ENCODE measurements at places on chromosomes 5 and 9.

GRCh38 chr5:74581988-74582365 is 58.6 kb downstream of the ENC1 start:
- no peak for DNase-seq

- no peak for DNase-seq
These were observed 117.2 kb upstream of the PITX1 start for GRCh38 chr5:135151256-135151655.

GRCh38 chr5:42620579-42621216 is 135.9 kb upstream of the CCDC152 start:
- DNase-seq = no peak

- DNase-seq = no peak
These were observed 238.5 kb downstream of the KDM4C start for GRCh38 chr9:6996061-6996854.

- no peak for DNase-seq
These were observed 126.1 kb downstream of the FBXO38 start for GRCh38 chr5:148509893-148510292.

- no peak for DNase-seq
These were observed 509.8 kb downstream of the DIRAS2 start for GRCh38 chr9:90132866-90133265.

- peak; percentile 56 for DNase-seq
These were observed 401.2 kb downstream of the IRX1 start for GRCh38 chr5:3996707-3997336.

DNA sequence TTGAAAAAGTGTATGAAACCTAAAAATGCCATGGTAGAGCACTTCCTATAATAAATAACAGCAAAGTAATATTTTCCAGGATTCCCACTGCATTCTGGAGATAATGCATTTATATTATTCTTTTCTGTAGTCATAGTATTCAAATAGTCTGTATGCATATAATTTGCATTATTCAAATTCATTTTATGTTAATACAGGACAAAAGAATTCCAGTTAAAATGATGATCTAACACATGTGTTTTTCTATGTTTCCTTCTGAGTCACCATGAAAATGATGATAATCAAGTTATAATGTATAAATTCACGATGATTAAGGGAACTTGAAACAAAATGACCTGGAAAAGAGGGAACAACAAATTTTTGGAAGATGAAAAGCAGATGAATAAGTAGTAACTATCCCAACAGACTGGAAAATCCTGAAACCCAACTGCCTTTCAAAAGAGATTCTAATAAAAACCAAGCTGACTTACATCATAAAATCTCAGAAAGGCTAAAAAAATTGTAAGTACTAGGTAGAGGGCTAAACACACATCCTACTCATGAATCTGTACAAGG is 358.6 kb upstream of the PAPPA start:
- no peak for DNase-seq

- DNase-seq = no peak
These were observed 152.9 kb upstream of the GNA14 start for GRCh38 chr9:77800924-77801551.

DNA sequence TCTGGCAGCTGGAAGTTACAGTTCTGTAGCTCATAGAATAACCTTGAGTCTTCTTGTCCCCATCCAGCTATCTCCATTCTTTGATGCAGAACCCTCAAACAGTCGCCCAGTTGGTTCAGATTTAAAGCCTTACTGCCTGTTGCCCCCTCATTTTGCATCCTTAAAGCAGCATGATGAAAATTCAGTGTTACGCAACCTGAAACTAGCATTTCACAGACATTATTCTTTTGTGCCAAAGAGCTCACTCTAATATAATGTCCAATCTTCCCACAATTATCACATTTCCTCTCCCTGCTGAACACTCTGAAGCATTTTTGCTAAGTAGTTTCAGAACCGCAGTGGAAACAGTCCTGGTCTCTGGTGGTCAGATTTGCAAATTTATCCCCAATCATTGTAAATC is 318.0 kb downstream of the PSAT1 start:
- no peak for DNase-seq

GRCh38 chr5:109196823-109197160 is 213.0 kb downstream of the PJA2 start:
- no peak for DNase-seq

DNA sequence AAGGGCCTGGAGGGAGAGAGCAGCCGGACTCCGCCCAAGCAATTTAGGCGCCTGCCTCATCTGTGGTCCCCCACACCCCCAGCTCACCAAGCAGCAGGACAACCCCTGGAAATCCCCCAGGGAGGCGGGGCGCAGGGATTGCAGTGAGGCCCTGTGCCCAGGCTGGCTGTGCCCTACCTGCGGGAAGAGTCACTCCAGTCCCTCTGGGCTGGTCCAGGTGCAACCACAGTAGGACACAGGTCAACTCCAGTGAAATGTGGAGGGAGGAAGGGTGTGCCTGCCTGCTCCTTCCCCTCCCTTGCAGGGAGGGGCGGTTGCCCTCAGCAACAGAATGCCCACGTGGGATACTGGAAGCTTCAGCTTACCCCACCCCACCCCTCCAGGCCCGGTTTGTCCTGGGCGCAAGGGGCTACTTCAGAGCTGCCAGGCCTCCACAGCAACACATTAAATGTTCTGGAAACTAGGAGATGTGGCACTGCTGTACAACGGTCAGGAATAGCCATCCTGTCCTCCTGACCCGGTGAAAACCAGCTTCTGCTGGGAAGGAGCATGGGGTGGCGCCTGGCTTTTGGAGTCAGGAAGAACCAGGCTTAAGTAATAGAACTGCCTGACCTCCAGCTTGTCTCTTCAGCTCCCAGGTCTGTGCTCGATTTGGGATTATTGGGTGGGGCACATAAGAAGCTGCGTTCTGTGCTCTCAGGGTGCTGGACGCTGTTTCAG is 22.5 kb downstream of the ABO start:
- DNase-seq = no peak

GRCh38 chr9:28538132-28538531 is 964.9 kb upstream of the C9orf72 start:
- DNase-seq = no peak

DNA sequence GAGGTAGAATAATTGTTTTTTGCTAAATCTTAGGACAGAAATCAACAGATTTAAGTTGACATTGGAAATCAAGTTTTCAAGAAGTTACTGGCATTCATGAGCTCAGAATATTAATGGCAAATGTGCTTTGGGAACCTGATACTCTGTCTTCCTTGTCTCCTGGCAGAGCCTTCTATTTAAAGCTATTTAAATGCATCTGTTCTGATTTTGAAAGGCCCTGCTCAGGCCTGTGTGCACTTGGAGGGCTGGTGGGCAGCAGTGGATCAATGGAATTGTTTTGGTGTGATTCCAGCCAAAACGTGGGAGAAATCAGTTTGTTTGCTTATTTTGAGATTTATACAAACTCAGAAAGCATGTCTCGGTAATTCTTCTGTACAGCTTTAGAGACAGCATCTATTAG is 38.5 kb downstream of the FBXL7 start:
- DNase-seq = peak; percentile 71

DNA sequence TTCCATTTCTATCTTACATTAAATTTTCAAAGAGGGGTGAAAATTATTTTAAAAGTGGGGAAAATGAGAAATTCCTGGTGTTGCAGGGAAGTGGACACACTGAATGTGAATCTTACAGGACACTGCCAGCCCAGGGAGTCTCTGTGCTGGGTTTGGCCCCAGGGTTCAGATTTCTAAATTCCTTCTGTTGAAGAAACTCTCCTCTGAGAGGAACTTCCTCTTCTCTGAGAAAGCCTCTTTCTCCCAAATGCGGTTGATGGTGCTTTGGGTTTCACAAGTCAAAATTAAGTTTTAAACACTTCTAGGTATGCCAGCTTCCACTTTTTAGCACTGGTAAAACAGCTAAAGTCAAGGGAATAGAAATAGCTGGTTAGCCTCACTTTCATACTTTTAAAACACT is 317.9 kb upstream of the ITGA1 start:
- DNase-seq = no peak

- DNase-seq = no peak
These were observed 2.5 kb downstream of the ENTR1 start for GRCh38 chr9:136407911-136408310.

GRCh38 chr9:37407468-37407867 is 15.0 kb upstream of the GRHPR start:
- no peak for DNase-seq

DNA sequence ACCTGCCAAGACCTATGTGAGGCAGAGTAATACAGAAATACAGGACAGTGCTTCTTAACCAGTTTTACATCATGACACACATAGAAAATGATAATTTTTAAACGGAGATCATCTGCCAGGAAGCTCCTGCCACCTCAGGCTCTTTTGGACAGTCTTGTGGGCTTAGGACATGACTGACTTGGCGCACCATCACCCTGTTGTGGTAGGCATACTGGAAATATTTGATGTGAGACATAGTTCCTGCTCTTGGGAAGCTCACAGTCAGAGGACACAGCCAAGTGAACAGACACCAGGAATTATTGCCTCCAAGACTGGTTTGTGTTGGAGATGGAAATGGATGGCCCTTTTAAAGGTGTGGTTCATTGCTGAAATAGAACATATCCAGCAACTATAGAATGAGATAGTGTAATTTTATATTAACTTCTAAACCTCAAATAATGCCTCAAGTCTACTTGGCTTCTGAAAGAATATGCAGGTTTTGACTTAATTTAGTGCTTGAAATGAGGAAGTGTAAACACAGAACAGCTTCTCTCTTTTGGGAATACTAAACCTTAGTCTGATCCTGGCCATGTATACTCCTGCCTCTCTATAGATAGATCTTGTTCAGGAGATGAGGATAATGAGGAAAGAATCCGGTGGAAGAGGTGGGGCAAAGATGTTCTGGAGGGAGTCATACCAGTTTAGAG is 19.7 kb downstream of the CPEB4 start:
- no peak for DNase-seq

- no peak for DNase-seq
These were observed 451.6 kb downstream of the CDH18 start for GRCh38 chr5:19536387-19536786.

DNA sequence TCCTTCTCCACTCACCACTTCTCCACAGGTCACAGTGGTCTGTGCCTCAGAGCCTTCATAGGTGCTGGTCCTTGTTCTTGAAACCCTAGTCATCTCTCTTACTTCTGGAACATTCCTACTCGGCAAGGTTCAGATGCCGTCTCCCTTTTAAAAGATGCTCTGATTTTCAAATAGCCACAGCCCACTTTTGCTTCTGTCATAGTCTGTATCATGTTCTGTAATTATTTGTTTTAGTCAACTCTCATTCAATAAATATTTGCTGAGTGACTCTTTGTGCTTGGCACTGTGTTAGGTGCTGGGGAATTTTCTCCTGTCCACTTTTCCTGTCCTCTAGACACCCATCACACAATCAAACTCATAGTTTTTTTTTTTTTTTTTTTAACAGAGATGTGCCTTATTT is 181.3 kb upstream of the IL12B start:
- DNase-seq = no peak

DNA sequence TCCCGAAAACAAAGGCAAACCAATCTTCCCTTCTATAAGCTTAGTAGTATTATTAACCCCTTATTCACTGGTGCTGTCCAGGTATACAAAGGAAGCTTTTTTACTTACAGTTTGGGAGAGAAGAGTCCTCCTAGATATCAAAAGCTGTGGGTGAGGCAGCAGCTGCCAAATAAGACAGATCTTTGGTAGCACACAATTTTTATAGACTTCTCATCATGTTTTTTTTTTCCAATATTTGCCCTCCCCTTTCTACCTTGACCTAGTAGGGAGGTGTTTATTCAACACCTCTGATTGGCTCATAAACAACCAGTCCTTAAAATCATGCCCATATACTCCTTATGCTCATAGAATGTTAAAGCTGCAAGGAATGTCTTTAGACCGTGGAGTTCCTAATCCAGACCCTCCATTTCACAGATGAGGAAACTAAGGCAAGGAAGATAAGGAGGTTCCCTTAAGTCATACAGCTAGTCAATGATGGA is at the start of gene ALDOB:
ALDOB (minus strand) TSS at position 174 of the 479 bp plus-strand sequence. CDS start 4,887 bp downstream, outside the sequence.
- DNase-seq = no peak

DNA sequence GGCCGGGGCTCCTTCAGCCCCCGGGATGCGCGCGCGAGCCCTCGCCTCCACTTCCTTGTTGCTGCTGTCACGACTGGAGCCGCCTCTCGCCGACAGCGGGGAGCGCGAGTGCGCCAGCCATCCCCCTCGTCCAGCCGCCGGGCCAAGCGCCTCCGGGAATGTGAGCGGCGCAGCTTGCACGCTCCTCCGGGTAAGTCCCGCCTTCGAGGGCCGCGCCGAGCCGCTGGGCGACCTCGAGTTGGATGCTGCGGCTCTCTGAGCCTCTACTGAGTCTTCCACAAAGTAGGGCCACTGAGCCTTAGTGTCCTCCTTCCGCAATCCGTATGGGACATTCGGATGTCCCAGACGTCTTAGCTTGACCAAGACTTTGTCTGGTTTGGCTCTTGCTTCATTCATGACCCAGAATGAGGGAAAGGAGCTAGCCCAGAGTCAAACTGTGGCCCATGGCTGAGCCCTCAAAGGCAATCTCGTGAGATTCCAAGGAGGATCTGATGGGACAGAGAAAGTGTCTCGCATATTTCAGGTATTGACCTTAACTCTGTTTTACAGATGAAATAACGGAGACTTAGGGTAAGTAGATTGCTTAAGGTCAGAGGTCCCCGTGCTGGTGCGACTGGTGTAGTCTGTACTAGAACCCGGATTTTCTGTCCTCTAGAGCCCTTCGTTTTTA is 586 bp downstream of the HMGXB3 start:
- DNase-seq = no peak

DNA sequence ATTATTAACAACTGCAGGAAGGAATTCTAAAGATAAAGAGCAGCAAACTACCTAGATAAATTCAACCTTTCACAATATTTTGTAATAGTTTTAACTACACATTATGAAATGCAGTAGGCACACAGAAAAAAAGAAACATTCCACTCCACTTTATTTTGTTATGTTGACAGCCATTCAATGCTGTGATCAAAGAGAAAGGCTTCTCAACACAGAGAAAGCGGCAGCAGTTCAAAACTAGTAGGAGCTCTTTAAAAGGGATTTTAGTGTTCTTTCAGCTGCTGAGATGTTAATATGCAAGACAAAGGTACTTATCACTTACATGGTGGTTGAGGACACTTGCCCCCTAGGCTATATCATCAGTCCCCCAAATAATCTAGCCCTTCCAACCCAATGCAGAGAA is 11.6 kb downstream of the CEMIP2 start:
- no peak for DNase-seq
